ENCODE measurements at places on chromosomes 13 and 19.

DNA sequence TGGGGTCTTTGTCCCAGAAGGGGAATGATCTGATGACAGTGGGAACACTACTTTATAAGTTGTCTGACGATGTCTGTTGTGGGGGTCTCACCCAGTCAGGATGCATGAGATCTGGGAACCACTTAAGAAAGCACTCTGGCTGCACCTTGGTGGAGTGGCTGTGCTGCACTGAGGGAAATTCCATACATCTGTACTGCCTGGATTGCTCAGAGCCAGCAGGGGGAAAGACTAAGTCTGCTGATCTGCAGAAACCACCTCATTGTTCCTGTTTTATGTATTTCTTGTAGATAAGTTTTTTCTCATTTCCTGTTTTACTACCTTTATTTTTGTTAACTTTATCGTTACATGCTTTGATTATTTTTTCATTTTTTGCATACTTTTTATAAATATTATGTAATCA is 27.3 kb downstream of the ZNF430 start:
- DNase-seq: no peak

- DNase-seq: no peak
These were observed 92.6 kb downstream of the OLFM4 start for GRCh38 chr13:53121131-53121773.

DNA sequence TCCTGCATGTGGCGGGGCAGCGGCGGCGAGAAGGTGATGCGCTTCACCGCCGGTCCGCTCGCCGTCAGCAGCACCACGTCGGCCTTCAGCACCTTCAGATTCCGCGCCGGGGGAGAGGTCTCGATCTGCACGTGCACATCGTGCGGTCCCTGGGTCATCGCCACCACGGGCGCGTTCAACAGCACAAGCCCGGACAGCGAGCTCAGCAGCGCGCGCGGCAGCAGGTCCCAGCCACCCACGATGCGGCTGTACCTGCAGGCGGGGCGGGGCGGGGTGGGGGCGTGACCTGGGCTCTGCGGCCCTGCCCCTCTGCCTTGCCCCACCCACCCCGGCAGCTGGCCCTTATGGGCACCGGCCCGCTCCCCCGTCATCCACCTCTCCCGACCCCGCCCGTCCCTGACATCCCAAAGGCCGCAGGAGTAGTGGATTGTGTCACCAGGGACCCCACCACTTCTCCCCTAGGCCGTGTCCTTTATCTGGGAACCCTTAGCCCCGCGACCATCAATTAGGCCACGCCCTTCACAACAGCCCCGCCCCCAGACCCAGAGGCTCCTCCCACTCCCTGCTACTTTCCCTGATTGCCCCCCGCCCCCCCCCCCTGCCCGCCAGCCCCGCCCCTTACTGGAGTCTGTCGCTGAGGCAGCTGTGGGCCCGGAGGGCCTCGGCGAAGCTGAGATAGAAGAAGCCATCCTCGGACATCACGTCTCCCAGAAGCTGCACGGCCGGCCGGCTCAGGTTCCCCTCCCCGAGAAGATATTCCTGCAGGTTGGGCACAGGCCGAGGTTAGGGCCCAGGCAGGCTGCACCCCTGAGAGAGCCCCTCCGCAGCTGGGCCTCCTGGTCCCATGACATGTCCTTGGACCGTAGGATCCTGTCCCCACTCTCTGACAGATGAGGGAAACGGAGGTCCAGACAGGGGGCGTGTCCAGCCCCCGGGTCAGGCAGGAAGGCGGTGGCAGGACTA is 6.1 kb downstream of the IL4I1 start:
- peak; percentile 42 for DNase-seq

- DNase-seq: peak; percentile 39
These were observed 1.5 kb downstream of the IFNL4 start for GRCh38 chr19:39246951-39247669.

DNA sequence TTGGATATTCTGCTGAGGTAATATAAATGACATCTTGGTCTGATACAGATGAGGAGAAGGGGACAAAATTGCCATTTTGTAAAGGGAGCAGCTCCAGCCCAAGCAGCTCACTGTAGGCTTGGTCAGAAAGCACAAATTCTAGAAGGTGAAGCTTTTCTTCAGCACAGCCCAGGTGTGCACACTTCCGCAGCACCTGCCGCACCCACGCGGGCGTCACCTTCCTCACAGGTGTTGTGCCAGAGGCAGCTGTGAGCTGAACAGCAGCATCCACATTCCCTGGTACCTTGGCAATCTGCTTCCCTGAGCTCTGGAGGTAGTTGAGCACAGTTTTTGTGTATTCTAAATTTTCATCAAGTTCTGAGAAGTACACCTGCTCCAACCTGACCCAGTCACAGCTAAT is 79.0 kb downstream of the SACS start:
- DNase-seq: no peak
